ENCODE measurements at places on chromosomes 6 and 20.
A peak's percentile ranks its signal among the peaks of the same experiment; 100 is the strongest.

- no peak for DNase-seq
Observed at GRCh38 chr6:167858086-167858591, 31.4 kb downstream of the AFDN start.

- DNase-seq, result no peak
Observed at GRCh38 chr6:14232889-14233288, 115.3 kb downstream of the CD83 start.

- DNase-seq, result peak; percentile 57
Observed at GRCh38 chr6:116111552-116112528, 11.2 kb downstream of the NT5DC1 start.

DNA sequence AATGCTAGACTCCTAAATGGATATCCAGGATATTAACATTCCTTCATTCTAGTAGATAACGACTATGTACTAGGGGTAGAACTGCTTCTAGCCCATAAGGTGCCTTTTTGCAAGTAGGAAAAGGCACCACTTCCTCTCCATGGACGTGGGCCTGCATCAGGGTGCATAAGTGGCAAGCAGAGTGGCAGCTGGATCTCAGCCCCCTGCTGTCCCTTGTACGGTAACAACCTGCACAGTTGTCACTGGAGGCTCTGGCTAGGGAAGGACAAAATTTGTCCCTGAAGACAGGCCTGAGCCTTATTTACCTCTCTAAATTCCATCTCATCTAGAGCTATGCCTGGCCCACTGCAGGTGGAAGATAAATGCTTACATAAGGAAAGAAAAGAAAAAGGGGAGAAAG is 42.5 kb upstream of the SAYSD1 start:
- DNase-seq, result no peak

DNA sequence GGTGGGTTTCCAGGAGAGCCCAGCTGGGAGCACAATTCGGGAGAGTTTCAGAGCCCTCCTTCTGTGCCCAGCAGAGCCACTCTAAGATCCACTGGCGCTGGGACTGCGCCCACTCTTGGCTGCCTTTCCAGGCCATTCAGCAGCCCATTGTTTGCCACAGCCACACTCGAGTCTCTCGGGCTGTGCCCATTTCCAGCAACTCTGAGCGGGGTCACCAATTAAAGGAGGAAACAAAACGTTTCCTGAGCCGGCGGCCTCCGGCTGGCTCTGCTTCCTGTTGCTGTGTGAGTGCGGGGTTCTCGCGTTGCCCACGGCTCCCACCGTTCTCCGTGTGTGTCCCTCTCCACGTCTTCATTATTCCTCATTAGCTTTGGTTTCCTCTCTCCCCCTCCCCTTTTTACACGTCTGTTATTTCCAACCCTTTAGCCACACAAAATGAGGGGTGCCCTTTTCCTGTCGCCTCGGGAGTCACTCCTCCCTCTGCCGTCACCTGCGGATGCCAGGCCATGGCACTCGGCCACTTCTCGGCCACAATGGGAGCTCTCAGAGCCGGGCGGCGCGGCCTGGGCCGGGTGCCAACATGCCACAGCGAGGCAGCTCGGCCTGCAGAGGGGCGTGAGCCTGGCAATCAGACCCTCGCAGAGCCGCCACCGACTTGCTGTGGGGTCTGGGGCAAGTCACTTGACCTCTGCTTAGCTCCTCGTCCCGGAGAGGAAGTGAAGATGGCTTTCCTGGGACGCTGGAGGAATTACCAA is 94.3 kb upstream of the NKX2-2 start:
- DNase-seq, result peak; percentile 95
